ENCODE measurements at places on chromosomes 1 and 21.

- DNase-seq, result no peak
Observed at GRCh38 chr1:60949826-60950197, 132.5 kb upstream of the NFIA start.

GRCh38 chr1:18239671-18240070 lies 132.1 kb downstream of the IGSF21 start:
- no peak for DNase-seq

DNA sequence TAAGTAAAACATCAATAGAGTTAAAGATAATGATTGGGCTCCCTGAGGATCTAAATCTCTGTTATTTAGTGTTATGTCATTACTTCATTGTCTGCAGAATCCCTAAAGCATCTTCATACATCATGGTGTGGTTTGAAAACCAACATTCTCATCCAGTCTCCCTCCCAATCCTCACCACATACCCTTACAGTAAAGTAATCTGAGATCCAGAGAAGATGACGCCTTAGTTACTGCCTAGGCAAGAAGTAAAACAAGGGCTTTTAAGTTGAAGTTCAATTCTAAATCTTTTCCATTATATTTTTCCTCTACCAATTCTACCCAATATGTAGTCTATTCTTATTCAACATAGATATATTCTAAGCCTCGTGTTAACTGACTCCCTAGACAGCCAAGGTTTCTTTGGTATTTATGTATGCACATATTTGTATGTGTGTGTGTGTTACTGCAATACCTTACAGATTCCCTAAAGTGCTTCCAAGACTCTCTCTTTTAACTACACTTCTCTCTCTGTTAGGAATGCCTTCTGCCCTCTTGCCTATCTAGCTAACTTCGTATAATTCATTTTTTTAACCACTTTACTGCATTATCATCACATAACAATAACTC lies 17.3 kb downstream of the DPH5 start:
- no peak for DNase-seq

GRCh38 chr21:42849759-42850412 lies 29.5 kb downstream of the WDR4 start:
- DNase-seq, result no peak

GRCh38 chr1:93360111-93360510 lies 14.4 kb downstream of the DR1 start:
- no peak for DNase-seq

- no peak for DNase-seq
Observed at GRCh38 chr1:213820362-213821149, 167.2 kb upstream of the PROX1 start.

- peak; percentile 68 for DNase-seq
Observed at GRCh38 chr1:47229031-47229885, 2.8 kb downstream of the TAL1 start.

DNA sequence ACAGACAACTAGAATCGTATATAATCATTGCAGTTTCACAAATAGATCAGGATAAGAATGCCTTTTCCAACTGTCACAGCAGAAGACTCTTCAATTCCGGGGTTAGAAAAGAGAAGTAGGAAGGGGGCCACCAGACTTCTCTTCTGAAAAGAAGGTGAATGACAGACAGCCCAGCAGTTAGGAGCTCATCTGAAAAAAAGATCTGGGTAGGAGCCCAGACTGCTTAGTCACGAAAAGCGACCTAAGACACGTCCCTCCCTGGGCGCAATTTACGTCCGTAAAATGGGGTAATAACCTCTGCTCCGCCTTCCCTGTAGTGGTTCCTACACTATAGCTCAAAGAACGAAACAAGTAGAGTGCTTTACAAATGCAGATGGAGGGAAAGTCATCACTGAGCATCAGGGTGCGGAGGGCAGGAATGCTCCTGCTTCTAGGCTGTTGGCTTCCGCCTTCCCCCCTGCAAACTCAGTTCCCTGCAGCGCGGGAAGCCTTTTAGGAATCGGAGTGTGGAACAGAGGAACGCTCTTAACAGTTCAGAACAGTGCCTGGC lies 582 bp downstream of the ORC1 start:
- DNase-seq, result peak; percentile 59

DNA sequence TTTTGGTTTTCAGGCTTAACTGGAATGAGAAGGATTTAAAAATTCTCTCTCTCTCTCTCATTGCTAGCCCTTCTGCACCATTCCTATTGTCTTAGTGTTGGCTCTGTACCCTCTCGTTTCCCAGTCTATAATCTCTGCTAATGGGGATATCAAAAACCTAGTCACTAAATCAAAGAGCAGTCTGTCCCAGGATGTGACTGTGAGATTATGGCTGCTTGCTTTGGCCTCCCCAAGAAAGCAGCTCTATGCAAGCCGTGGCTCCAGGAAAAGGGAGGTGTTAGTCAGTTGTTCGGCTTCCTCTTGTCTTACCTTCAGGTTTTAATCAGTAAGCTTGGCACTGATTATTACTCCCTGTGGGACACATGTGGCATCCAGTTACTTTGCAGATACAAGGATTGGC lies 468.8 kb downstream of the USP25 start:
- DNase-seq, result no peak

DNA sequence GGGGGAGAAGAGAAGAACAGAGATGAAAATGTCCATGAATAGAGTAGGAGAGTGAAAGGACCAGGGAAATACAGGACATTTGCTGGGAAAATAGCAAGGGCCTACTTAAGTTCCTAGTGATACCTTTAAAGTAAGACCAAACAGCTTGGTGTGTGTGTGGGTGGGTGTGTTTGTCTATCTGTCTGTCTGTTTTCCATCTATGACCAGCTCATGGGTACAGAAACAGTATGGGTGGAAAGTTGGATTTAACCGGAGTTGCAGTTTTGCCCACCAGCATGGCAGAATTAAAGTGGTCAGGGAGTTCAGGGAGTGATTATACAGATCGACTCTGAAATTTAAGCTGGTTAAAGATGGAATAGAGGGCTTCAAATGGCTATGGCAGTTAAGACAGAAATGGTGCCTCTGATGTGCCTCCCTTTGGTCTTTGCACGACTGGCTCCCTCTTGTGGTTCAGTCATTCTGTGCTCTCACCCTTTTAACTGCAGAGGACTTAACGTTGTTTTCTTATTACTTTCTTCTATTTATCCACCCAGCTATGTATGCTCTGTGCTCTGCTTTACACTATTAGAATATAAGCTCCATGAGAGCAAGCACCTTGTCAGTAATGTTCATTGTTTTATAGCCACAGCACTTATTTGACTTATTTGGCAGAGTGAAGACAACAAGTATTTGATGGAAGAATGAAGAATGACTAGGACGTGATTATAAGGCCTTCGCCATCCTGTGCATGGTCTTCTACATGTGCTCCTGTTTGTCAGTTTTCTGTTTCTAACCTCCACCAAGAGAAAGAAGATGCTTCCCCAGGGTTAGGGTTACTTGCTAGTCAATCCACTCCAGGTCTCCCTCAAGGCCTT lies 72.7 kb upstream of the AK4 start:
- peak; percentile 59 for DNase-seq

- DNase-seq, result no peak
Observed at GRCh38 chr21:44462834-44463200, 7.5 kb downstream of the LRRC3 start.

- DNase-seq, result no peak
Observed at GRCh38 chr1:231419147-231419546, 2.9 kb downstream of the EGLN1 start.

DNA sequence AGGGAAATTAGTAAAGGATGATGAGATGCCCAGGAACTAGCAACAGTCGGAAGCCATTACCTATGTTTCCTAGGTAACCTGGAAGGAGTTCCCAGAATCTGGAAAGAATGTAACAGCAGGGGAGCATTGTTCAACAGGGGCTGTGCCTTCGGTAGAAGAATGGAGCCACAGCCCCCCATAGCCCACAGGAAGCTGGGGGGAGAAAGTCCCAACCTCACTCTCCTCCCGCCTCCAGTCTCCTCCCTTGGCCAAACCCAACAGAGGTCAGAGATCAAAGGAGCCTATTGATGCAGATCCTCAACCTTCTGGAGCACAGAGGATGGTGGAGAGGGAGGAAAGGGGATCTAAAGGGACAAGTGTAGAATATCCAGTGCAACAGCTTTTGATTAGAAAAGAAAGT lies 131.5 kb upstream of the SLC44A3 start:
- peak; percentile 84 for DNase-seq

DNA sequence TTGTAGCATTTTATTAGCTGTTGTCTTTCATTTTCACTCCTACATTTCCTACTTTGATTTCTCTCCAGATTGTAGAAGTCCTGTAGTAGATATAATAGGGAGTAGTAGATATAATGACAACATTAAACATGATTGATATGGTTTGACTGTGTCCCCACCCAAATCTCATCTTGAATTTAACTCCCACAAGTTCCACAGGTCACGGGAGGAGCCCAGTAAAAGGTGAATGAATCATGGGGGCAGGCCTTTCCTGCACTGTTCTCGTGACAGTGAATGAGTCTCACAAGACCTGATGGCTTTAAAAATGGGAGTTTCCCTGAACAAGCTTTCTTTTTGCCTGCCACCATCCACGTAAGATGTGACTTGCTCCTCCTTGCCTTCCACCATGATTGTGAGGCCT lies 7.5 kb upstream of the PRDX6 start:
- DNase-seq, result no peak

GRCh38 chr1:27569506-27570291 lies 34.2 kb downstream of the AHDC1 start:
- no peak for DNase-seq

DNA sequence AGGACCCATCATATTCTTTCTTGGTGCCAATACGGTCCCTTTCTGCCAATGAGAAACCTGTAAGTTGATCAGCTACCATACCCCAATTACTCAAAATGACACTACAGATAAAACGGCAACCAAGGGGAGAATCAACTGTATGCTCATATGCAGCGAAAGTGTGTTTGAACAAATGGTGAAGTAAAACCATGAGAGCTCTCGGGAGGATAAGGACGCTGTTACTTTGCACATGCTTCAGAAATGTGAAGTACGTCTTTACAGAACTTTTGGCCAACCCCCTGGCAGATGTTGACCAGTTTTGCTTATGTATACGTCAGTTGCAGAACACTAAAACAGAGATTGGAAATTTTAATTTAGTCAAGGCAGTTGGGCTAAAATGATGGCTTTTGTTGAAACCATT lies 79.6 kb downstream of the PROX1 start:
- DNase-seq, result no peak

- DNase-seq, result no peak
Observed at GRCh38 chr1:211335522-211336157, 9.0 kb downstream of the TRAF5 start.

GRCh38 chr1:12148958-12149790 lies 17.6 kb upstream of the TNFRSF1B start:
- no peak for DNase-seq

DNA sequence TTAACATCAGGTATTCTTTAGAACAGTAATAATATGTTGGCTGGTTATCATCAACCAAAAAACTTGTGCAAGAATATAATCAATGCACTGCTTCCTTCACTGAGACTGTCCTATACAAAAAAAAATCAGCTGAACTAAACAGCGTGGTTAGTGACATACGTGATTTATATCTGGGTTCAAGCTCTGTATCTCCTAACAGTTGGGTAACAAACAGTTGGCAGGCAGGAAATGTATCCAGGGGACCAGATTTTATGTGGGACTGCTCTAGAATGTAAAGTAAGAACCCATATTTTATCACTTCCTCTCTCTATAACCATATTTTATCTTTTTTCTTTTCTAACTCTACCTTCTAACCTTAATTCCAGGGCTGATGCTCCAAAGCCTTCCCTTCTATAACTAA lies 8.0 kb downstream of the ACBD6 start:
- DNase-seq, result no peak

DNA sequence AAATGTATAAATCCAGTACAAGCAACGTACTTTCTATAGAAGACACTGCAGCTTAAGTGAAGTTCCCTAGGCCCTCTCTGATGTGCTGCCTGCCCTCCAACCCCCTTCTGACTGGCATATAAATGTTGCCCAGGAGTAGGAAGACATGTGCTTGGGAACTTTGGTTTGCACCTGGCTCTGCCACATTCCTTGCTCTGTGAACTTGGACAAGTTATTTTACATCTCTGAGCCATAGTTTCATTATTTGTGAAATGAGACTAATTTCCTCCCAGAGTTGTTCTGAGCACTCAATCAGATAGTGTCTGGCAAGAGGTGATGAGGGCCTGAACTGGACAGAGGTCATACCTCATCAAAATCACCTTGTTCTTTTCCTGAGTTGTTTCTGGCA lies 3.5 kb upstream of the PHC2 start:
- no peak for DNase-seq

DNA sequence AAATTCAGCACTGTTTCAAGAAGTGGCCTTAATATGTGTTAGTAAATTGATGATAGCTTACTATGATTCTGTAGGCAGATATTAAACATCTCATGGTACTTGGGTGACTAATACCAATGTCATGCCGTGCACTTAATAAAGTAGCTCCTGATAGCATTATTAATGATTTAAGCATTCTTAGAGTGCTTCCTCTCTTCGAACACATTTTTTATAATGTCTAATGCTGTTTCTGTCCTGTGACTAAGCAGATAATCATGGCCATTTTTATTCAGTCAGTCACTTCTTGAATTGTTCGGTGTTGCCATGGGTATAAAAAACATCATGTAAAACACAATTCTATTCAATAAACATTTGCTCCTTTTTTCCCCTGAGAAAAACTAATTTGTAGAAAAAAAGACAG lies 804.6 kb upstream of the ADGRL4 start:
- DNase-seq, result no peak

DNA sequence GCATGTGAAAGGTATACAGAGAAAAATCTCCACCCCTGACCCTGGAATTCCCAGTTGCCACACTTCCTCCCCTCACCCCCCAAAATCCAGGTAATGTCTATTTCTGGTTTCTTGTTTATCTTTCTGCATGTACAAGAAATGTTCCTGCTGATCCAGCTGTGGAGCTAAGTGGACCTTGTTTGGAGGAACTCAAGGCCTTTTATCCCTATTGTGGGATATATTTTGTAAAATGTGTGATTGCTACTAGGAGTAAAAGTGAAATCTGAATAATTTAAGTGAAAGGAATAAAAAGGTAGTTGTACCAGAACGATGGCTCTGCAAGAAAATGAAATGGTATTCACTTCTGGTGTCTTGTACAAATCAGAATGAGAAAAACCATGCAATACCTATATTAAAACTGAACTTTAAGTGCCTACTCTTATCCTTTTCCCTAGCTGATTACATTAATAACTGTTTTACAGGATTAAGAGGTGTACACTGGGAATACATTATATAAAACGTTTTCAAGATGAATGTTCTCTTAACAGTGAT lies 3.0 kb downstream of the SPEN start:
- DNase-seq, result peak; percentile 23

GRCh38 chr1:42692461-42692860 lies 10.2 kb downstream of the YBX1 start:
- DNase-seq, result no peak

GRCh38 chr1:64912191-64912590 lies 54.2 kb downstream of the JAK1 start:
- no peak for DNase-seq

GRCh38 chr1:47756006-47756405 lies 241.2 kb downstream of the TRABD2B start:
- no peak for DNase-seq
